ENCODE measurements at places on chromosomes 1 and 21.

DNA sequence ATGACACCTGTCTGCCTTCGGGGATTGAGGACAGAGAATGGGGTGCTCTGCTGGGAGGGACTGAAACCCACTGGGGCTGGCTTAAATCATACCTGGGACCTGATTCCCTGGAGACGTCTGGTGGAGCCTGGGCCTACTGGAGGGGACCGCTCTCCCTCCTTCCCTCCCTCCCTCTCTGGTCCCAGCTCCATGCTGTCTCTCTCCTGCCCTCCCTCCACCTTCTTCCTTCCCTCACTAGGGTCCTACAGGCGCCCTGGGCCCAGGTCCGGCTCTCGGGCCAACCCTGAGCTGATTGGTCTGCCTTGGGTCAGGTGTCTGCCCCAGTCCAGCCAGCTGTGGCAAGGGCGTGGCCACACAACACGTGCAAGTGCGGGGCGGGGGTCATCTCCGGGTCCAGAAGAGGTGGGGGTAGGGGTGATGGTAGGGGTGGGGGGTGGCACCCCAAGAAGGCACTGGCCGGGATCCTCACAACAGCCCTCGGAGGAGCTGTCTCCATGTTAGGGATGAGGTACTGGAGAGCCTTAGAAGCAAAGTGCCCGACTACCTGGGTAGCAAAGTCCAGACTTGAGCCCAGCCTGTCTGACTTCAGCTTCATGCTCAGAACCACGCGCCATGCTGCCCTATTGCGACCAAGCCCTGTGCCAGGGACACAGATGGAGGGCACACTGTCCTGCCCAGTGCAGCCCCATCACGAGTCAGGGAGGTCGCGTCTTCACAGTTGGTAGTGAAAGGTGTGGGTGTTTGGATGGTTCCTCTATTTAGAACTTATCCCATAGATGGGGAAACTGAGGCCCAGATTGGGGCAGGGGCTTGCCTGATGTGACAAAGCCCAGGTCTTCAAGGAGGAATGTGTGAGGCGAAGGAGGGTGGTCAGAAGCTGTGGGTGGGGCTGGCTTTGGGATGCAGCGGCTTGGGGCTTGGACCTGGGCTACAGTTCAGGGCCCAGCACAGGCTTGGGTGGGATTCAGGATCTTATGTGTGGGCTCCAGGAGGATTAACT is 574.1 kb downstream of the PTPRU start:
- H3K4me3 ChIP-seq, result no peak overlapping the region
- no peaks in the 10 kb centered on the region for H3K27me3 ChIP-seq
- DNase-seq, result no peak
- H3K27ac ChIP-seq, result no peak overlapping the region

DNA sequence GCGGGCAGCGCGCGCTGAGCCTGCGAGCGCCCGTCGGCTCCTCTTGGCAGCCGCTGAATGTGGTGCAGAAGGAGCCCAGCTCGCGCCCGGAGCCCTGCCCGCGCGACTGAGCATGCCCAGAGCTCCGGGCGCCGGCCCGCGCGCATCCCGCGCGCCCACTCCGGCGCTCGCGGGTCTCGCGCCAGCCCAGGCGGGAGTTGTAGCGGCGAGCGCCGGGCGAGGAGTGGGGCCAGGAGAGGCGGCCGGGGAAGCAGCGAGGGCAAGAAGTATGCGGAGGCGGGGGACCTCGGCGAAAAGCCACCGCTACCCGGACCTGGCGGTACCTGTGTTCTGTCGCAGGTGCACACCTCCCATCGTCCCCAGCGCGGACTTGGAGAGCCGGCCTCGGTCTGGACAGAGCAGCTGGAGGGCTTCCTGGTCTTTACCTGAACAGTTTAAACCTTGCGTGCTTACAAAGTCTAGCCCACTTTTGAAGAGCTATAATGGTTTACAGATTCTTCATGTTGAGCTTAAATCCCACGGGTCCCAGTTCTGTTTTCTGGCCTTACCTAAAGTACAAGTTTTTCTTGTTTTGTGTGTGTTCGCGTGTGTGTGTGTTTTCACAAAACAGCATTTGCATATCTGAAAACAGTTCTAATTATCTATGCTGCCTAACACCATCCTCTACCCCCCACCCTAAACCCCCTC is at the start of gene DDAH1:
TSS of gene DDAH1 (minus strand) at position 61 of the 687 bp plus-strand sequence. CDS start 114 bp downstream, outside the sequence.
- H3K4me3 ChIP-seq, result peak within 1 kb of the TSS; percentile 58
- DNase-seq, result peak; percentile 88
- peak within 1 kb of the TSS; percentile 76 for H3K27ac ChIP-seq
- peaks cover 27% of the 10 kb centered on the region for H3K4me1 ChIP-seq
- H3K36me3 ChIP-seq, result no peaks in the 10 kb centered on the region
- no peaks in the 10 kb centered on the region for H3K27me3 ChIP-seq

DNA sequence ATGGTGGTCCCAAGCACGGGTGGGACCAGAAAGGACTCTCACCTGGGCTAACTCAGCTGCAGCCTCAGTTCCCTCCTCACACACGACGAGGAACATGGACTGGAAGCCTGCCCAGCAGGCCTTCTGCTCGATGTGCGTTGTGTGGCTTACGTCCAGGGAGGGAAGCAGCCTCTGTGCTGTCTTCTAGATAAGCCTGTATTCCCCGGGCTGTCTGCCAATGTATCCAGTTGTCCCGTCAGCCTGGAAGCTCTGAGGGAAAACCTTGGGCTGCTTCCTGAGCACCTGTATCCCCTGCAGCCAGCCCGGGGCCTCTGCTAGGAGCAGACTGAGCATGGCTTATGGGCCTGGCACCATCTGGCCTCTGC is 10.5 kb downstream of the PCSK9 start:
- H3K4me3 ChIP-seq, result no peak overlapping the region
- no peaks in the 10 kb centered on the region for H3K4me1 ChIP-seq
- H3K36me3 ChIP-seq, result no peaks in the 10 kb centered on the region
- no peak overlapping the region for H3K27ac ChIP-seq

GRCh38 chr21:14095056-14095455 is 115.7 kb downstream of the LIPI start:
- H3K36me3 ChIP-seq, result no peaks in the 10 kb centered on the region
- H3K4me3 ChIP-seq, result no peak overlapping the region
- H3K27ac ChIP-seq, result no peak overlapping the region
- no peak for DNase-seq
- no peaks in the 10 kb centered on the region for H3K4me1 ChIP-seq

GRCh38 chr1:173208146-173208545 is 1.0 kb upstream of the TNFSF4 start:
- no peaks in the 10 kb centered on the region for H3K36me3 ChIP-seq
- no peak overlapping the region for H3K4me3 ChIP-seq
- DNase-seq, result no peak
- H3K27ac ChIP-seq, result no peak overlapping the region

GRCh38 chr1:143699115-143699514 is 272.7 kb downstream of the FAM72C start:
- H3K27me3 ChIP-seq, result no peaks in the 10 kb centered on the region
- H3K4me3 ChIP-seq, result no peak overlapping the region
- H3K36me3 ChIP-seq, result no peaks in the 10 kb centered on the region
- no peaks in the 10 kb centered on the region for H3K4me1 ChIP-seq
- no peak overlapping the region for H3K27ac ChIP-seq

- no peak for DNase-seq
- H3K4me1 ChIP-seq, result no peaks in the 10 kb centered on the region
- no peaks in the 10 kb centered on the region for H3K27me3 ChIP-seq
Measured at GRCh38 chr1:197143276-197143675, 3.2 kb downstream of the ASPM start.

DNA sequence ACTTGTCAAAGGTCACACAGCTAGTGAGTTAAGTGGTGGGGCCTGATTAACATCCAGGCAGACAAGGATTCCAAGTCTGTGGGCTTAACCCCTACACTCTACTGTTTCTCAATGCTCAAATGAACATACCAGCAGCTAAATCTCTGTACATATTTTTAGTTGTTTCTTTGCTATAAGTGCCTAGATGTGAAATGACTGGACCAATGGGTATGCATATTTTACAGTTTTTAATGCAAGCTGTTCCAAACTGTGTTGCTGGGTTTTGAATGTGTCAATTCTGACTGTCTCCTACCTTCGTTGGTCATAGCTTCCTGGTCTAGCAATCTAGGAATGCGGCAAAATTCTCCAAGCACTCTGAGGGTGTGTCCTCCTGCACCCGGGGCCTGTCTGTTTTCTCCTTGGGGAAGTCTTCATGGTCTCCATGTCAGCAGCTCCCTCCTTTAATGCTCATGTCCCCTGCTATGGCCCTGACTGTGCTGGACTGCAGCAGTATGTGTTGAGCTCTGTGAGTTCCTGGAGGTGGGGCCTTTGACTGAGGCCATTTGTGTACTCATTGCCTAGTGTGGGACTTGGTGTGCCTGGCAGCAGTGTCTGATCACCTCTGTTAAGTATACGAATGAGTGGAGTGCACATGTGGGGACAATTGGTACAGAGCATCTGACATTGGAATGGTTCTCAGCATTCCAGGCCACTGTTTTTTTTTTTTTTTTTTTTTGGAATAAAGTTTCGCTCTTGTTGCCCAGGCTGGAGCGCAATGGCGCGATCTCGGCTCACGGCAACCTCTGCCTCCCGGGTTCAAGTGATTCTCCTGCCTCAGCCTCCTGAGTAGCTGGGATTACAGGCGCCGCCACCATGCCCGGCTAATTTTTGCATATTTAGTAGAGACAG is 72.9 kb upstream of the SLC2A1 start:
- no peaks in the 10 kb centered on the region for H3K36me3 ChIP-seq
- H3K4me1 ChIP-seq, result no peaks in the 10 kb centered on the region
- no peak for DNase-seq
- H3K4me3 ChIP-seq, result no peak overlapping the region
- no peak overlapping the region for H3K27ac ChIP-seq
- no peaks in the 10 kb centered on the region for H3K27me3 ChIP-seq

DNA sequence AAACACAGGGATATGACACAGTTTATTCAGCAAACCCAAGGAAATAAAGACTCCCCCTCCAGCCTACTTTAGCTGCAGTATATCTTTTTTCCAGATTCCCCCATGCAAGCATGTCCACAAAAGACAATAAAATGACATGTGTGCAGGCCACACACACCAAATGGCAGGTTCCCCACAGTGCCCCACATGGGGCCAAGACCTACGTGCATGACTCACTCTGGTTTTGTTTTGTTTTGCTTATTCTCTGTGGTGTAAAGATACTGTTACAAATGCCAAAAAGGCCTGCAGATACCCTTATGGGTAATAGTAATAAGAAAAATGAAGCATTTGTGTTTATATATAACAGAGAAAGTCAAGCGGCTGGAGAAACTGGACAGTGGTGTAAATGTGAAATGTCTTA is 71.6 kb downstream of the RD3 start:
- H3K36me3 ChIP-seq, result no peaks in the 10 kb centered on the region
- H3K27ac ChIP-seq, result no peak overlapping the region
- no peak overlapping the region for H3K4me3 ChIP-seq
- no peak for DNase-seq
- no peaks in the 10 kb centered on the region for H3K4me1 ChIP-seq

DNA sequence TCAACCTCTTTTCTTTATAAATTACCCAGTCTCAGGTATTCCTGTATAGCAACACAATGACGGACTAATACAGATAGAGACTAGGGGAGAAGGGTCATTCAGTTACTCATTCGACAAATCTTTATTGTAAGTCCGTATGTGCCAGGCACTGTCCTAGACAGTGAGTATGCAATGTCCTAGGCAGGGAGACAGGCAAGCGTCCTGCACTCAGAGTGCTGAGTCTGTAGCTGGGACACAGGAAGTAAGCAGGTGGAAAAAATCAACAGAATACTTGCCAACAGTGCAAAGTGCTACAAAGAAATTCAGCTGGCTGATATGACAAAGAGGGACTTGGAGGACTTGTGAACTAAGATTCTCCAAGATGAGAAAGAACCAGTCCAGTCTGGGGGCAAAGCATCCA is 92.2 kb upstream of the ZBTB40 start:
- H3K27me3 ChIP-seq, result no peaks in the 10 kb centered on the region
- H3K27ac ChIP-seq, result no peak overlapping the region
- H3K4me1 ChIP-seq, result no peaks in the 10 kb centered on the region
- H3K4me3 ChIP-seq, result no peak overlapping the region

GRCh38 chr1:245234217-245235081 is 79.7 kb downstream of the KIF26B start:
- DNase-seq, result peak; percentile 65
- no peak overlapping the region for H3K4me3 ChIP-seq
- peak overlapping the region; percentile 78 for H3K27ac ChIP-seq

DNA sequence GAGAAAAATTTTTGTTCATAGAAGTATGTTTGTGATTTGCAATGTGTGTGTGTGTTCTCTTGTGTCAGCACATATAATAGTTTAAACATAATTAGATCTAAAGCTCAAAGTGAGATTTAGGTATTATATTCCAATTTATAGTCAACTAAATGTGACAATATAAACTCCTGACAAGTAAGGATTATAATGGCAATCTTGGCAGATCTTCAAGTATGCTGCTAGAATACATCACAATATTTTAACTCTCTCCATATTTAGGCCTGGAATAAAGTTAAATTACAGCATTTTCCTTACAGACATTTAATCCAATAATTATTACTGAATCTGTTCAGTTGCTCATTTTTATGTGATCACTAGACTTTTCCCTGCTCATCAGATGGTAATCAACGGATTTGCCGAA is 65.8 kb downstream of the LYPLAL1 start:
- no peak overlapping the region for H3K27ac ChIP-seq
- no peak overlapping the region for H3K4me3 ChIP-seq
- H3K27me3 ChIP-seq, result no peaks in the 10 kb centered on the region

GRCh38 chr1:153565529-153566374 is at the start of gene S100A2:
TSS of gene S100A2 (minus strand) at chr1:153565844. CDS start at chr1:153563877, 1,967 bp downstream.
- H3K27me3 ChIP-seq, result no peaks in the 10 kb centered on the region
- H3K27ac ChIP-seq, result peak within 1 kb of the TSS; percentile 67
- no peaks in the 10 kb centered on the region for H3K4me1 ChIP-seq
- H3K4me3 ChIP-seq, result no peak within 1 kb of the TSS
- H3K36me3 ChIP-seq, result no peaks in the 10 kb centered on the region

GRCh38 chr21:32334980-32335531 is 36.4 kb downstream of the MRAP start:
- H3K27ac ChIP-seq, result no peak overlapping the region
- no peak for DNase-seq
- H3K4me1 ChIP-seq, result no peaks in the 10 kb centered on the region
- no peak overlapping the region for H3K4me3 ChIP-seq
- no peaks in the 10 kb centered on the region for H3K27me3 ChIP-seq

DNA sequence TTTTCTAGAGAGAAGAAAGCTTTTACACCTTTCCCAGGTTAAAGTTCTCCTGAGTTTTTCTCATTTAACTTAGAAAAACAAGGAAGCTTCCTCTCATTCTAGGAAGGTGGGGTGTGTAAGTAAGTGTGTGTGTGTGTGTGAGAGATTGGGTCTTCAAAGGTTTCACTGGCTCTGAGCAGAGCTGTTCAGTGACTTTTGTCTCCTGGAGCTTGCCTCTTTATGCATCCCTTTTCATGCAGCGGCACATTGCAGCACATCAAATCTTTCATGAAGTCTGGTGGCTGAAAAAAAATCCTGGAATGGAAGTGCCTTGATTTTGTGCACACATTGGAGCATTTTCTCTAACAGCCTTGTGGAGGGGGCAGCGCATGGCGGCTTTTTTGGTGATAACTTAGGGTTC is 3.4 kb downstream of the GPA33 start:
- H3K4me3 ChIP-seq, result no peak overlapping the region
- no peak overlapping the region for H3K27ac ChIP-seq
- peaks cover 9% of the 10 kb centered on the region for H3K4me1 ChIP-seq
- DNase-seq, result no peak
- H3K27me3 ChIP-seq, result no peaks in the 10 kb centered on the region
- no peaks in the 10 kb centered on the region for H3K36me3 ChIP-seq

Data from pancreas (tissue), 10 donors.